NT2/D1 (cell line): ENCODE measurements at places on chromosomes 7 and 10.

- no peak for DNase-seq
Observed at GRCh38 chr10:63760708-63761047, 239.5 kb downstream of the REEP3 start.

GRCh38 chr7:41103331-41103730 lies 599.6 kb downstream of the INHBA start:
- DNase-seq: peak; percentile 28

GRCh38 chr10:76774987-76775603 lies 862.5 kb downstream of the KCNMA1 start:
- no peak for DNase-seq

DNA sequence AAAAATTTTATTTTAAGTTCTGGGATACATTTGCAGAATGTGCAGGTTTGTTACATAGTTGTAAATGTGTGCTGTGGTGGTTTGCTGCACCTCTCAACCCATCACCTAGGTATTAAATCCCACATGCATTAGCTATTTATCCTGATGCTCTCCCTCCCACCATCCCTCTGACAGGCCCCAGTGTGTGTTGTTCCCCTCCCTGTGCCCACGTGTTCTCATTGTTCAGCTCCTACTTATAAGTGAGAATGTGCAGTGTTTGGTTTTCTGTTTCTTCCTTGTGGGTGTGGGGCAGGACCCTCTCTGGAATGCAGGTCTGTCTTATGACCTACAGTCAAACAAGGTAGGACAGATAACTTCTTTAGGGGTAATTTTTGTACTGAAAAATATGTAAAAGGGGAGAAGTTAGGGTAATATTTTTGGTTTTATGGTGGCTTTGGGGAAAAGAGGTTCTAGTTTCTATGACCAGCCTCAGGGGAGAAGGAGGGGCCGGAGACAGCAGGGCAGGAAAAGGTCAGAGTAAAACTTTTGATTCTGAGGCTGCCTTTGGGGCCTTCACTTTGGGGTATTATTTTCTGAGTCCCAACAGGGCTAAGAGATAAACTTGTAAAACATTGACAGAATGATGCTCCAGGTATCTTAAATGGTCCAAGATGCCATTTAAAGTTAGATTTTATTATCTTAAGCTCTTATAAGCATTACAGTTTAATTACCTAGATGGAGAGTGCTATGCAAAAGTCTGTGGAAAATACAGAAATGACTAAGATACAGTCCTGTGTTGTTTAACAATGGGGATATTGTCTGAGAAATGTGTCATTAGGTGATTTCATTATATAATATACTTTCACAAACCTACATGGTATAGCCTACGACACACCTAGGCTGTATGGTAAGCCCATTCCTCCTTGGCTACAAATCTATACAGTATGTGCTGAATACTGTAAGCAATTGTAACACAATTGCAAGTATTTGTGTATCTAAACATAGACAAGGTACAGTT lies 354.8 kb downstream of the ABCA13 start:
- no peak for DNase-seq

DNA sequence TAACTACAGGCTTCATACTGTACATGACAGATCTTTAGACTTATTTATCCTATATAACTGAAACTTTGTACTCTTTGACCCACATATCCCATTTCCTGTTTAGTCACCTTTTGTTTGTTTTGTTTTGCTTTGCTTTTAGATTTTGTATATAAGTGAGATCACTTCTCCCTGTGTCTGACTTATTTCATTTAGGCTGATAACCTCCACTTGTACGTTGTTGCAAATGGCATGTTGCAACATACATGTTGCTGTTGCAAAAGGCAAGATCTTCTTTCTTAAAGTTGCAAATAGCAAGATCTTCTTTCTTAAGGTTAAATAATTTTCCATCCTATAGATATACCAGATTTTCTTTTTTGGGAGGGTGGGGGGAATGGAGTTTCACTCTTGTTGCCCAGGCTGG lies 341.5 kb downstream of the OTUD1 start:
- no peak for DNase-seq

DNA sequence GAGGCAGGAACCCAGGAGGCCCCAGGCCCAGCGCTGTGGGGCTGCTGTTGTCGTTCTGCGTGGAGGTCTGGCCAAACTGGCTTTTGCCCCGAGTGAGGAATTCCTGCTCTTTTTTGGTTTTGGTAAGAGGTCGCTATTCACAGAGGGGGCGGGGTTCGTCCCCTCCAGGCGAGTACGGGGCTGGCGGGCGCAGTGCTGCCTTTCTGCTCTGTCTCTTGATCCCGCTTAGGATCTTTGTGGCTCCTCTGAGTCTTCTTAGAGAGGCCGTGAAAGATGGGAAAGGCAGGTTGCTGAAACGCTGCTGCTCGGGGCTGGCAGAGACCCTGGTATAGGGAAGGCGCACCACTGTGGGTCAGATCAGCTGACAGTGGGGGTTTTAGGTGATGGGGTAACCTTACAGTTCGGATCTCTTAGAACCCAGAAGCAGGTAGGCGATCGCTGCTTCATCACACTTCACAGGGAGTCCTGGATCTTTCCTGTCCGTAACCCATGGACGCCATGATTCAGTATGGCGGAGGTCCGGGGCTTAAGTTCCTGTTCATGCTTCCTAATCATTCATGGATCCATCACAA lies 136.7 kb downstream of the KIF20B start:
- DNase-seq: no peak

DNA sequence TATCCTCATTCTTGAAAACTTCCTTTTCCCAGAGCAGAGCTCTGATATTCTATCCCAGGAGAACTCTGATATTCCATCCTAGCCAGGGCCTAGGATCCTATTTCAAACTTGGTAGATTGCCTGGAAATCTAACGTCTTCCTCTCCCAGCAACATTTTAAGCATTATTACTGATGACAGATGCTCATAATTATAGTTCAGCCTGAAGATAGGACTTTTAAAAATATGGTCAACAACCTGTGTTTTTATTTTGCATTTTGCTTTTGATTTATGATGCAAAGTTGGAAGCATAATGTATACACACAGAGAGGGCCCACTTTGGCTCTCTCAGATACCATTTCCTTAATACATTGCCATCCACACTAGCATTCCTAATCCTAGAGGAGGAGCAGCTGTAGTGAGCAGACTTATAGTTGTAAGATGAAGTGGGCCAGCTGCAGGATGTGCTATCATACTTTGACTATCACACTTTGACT lies 457.4 kb upstream of the TPK1 start:
- no peak for DNase-seq

DNA sequence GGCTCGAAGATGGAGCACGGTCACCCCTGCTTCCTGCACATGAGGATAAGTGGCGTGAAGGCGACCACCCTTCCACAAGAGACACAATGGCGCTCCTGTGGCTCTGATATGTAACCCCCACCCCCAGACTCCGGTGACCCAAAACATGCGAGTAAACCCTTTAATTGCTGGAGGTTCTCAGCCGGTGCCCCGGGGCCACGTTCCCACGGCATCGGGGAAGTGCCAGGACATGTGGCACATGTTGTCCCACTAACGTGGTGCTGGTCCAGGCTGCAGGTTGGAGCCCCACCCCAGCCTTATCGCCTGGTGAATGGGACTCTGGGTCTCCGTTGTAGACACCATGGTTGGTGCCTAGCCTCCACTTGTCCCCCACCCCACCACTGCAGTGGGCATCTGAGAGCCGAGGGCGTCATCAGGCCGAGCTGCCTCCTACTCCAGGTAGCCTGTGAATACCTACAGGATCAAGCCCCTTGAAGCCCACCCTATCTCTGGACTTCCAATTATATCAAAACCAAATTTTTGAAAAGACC lies 132.8 kb downstream of the PRKAG2 start:
- DNase-seq: no peak

GRCh38 chr10:42836096-42836495 lies 53.5 kb downstream of the BMS1 start:
- DNase-seq: no peak

DNA sequence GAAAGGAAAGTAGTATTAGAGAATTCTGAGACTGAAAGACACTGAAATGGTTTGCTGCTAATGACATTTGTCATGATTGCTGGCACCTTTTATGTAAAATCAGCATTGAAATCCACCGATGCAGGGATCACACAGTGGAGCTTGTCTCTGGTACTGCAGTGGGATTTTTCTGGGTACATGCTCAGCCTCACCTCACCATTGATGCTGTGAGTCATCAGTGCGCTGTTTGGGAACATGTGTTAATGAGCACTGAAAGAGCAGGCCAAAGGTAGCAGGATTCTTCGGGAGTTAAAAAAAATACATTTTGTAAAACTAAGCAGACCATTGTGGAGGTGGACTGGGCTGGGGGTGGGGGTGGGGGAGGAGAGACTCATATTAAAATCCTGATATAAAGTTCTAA lies 174.9 kb downstream of the CREB5 start:
- DNase-seq: no peak

- DNase-seq: no peak
Observed at GRCh38 chr10:117933036-117933435, 113.7 kb downstream of the RAB11FIP2 start.

DNA sequence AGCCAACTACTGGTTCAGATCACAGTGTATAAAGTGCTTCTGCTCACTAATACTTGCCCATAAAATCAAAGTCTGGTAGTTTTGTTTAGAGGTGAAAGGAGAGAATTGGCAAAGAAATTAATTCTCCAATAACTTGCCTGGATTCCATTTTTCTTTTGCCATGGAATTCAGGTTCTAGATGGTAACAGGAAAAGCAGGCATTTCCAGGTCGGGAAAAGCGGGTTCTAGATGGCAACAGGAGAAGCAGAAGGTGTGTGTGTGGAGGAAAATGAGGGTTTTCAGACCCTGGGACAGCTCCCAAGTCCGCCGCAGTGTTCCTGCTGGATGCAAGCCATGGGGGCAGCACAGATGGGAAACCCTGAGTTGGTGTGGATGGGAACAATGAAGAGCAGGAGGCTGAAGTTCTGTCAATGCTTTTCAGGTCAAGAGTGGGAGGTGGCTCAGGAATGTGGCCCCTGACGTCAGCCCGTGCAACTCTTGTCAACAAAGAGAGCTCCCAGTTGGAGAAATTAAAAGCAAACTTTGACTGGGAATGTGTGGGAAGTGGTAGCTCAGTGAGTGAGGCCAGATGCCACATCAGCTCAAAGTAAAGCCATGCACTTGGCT lies 696.7 kb downstream of the LRMDA start:
- no peak for DNase-seq

DNA sequence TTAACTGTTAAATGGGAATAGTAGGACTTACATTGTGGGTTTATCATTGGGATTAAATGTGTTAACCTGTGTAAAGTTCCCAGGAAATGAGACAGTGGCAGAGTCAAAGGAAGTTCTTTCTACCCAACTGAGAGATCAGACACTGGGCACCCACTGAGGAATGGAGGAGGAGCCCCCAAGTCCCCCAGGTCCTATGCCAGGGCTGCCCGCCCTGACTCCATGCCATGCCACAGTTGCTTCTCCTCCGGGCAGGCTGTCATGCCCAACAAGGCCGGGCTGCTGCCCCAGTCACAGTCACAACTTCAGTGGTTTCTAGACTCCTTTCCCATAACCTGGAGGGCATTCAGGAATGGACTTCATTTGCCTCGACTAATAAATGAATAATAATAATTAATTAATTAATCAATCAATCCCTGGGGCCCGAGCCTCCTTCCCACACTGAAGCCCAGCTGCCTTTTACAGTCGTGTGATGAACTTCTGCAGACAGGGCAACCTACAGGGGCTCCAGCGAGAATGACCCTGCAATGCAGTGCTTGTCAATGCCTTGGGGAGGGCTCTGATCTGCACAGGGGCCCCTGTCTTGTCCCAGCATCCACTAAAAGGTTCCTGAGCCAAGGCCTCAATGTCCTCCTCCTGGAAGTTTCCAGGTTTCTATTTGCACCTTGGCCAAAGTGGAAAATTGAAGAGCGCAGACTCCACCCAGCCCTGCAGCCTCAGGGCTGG lies 32.4 kb downstream of the DRGX start:
- DNase-seq: no peak

DNA sequence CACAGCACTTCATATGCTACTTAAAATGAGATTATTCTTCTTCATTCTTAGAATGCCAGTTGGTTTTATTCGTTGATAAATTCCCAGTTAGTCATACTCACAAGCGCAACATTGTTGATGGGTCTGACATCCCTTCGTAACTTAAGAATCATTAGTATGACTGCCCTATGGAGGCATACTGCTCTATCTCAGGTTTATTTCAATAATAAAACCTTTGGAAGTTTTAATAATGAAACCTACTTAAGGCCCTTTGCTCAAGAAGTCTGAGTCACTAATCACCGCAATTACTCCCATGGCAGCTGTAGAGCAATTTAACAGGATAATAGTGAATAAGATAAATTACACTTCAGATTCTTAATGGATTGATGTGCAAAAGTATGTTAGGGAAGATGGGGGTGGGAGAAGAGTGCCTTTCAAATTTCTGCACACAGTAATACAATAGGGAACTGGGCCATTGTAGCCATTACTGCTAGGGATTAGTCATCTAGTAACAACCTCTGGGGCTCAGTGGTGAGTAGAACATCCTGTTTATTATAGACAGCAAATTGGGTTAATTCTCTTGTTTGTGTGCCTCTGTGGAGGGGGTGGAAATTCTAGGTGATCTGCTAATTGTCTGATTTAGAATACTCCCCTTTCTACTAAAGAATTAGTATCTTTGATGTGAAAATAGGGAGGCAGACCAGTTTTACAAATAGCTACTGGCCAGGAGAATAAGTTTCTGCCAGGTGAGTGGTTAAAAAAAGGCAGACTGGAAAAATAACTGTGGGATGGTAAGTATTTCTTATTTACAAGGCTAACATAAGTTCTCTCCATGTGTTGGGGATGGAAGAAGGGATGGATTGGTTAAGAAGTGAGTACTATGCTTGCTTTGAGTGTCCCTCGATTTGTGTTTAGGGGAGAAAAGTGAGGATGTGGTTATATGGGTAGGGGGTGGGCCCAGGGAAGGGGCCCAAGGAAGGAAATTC lies 74.5 kb upstream of the VKORC1L1 start:
- DNase-seq: no peak

DNA sequence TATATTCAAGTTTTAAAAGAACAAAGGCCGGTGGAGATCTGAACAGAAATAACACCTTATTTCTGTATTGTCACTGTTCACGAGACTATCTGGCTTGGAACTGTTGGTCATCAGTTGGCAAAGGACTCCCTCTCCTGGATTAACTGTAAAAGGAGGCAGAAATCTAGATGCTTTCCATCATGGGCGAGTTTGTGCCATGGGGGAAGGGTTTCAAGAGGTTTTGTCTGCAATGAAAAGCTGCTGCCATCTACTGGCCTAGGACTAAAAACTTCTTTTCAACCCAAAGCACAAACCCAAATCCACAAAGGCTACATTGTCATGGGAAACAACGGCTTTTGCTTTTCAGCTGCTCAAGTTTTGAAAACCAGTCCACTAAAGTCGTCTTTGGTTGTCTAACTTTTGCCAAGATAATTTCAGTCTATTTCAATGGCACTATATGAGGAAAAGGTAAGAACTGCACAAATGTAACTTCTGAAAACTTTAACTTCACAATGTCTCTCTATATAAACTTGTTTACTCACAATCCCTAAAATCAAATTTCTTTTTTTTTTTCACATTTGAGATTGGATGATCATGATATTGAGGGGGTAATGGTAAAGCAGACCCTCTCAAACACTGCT lies 196.8 kb downstream of the SKAP2 start:
- peak; percentile 98 for DNase-seq
